ENCODE measurements at places on chromosomes 12 and 14.

DNA sequence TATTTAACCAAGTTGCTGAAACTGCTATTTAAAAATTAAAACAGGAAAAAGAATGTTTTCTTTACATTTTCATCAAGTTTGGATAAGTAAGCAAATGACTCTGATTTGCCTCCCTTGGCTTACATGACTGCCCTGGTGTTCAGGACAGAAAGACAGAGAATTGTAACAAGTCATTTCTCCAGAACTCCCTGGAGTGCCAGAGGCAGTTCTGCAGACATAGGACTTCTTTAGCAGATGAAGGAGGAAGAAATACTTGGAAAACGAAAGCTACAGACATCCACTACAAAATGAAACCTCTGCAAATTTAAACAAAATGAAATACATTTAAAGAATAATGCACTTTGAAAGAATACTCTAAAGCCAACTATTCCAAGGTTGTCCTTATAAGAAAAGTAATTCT, 253.9 kb downstream of the LRFN5 start:
- no peak for DNase-seq

GRCh38 chr12:106986135-106986534, 811 bp downstream of the MTERF2 start:
- no peak for DNase-seq

- no peak for DNase-seq
Measured at GRCh38 chr12:19284658-19285057, 154.6 kb upstream of the AEBP2 start.

DNA sequence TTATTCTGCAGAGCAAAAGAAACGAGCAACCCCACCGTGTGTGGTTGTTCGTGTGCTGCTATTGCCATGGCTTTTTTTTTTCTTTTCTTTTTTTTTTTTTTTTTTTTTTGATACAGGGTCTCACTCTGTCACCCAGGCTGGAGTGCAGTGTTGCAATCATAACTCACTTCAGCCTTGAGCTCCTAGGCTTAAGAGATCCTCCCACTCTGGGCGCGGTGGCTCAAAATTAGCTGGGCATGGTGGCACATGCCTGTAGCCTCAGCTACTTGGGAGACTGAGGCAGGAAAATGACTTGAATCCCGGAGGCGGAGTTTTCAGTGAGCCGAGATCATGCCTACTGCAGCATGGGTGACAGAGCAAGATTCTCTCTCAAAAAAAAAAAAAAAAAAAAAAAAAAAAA, 144.2 kb downstream of the ESR2 start:
- no peak for DNase-seq

- DNase-seq = no peak
Measured at GRCh38 chr12:42180990-42181596, 36.4 kb upstream of the GXYLT1 start.

GRCh38 chr12:127496255-127496654, 770.7 kb upstream of the TMEM132C start:
- no peak for DNase-seq
